Natural killer cell (primary cell): ENCODE measurements at places on chromosomes 11 and 22. TPM values are rescaled to one million over a fixed set of nuclear protein-coding genes. Genes with fewer than 3 reads are reported as not detected.
A peak's percentile ranks its signal among the peaks of the same experiment; 100 is the strongest.

DNA sequence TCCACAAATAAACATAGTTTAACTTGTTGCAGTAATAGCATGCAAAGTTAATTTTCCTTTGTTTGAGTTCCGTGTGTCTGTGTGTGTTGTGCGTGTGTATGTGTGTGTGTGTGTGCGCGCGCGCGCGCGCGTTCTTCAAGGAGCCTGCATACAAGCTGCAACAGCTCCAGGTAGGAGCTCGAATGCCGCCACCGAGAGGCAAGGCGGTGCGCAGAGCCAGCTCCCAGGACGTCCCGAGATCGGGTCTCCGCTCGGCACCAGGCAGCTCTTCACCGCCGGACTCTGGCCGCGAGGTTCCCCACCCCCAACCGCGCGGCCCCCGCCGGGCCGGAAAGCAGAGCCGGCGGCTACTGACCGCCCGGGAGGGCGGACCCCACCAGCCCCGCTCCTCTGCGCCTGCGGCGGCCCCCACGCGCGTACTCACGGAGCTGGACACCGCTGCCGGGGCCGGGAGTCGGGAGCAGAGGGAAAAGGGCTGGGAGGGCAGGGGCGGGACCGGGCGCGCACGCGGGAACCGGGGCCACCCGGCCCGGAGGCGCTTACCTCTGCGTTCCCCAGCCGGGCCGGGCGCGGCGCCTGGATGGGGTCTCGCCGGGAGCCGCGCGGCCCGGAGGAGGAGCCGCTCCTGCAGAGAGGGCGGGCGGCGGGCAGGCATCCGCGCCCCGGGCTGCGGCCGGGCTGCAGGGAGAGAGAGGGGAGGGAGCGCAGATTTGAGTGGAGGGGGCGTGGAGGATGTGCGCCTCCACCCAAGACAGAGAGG is 40.4 kb upstream of the AKIP1 start:
- DNase-seq: no peak

DNA sequence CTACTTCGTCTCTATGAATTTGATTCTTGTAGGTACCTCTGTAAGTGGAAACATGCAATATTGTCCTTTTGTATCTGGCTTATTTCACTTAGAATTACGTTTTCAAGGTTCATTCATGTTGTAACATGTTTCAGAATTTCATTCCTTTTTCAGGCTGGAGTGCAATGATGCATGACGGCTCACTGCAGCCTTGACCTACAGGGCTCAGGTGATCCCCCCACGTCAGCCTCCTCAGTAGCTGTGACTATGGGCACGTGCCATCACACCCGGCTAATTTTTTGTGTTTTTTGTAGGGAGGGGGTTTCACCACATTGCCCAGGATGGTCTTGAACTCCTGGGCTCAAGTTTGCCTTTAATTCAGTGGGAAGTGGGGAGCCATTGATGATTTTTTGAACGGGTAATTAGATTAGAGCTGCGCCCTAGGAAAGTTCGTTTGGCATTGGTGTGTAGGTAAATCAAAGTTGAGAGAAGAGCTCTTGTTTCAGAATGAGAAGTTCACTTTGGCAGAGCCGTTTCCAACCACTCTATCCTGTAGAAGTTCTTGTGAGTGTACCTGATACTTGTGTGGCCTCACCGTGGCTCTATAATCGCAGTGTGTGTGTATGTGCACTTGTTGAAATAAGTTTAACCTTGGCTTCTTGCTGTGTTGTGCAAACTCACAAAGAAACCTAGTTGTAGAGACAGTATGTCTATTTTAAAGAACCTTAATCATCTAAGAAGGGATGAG is 115.9 kb downstream of the NAV2 start:
- no peak for DNase-seq

Gene CCDC73
- total RNA-seq: not detected

GRCh38 chr11:126832387-126832786 is 168.2 kb downstream of the KIRREL3 start:
- no peak for DNase-seq

DNA sequence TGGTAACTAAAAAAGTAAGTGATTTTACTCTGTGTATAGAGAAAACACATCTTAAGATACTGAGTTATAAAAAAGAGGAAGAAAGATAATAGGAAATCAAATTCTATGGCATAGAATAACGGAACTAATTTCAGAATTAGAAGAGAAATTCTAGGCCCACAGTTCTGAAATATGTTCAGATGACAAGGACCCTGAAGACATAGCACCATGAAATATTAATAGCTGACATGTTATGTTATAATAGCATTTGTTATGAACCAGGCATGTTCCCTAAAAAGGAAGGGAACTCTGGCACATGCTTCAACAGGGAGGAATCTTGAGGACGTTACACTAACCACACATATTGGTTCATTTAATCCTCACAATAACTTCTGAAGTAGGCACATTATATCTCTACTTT is 32.7 kb downstream of the PRDM10 start:
- DNase-seq: no peak

DNA sequence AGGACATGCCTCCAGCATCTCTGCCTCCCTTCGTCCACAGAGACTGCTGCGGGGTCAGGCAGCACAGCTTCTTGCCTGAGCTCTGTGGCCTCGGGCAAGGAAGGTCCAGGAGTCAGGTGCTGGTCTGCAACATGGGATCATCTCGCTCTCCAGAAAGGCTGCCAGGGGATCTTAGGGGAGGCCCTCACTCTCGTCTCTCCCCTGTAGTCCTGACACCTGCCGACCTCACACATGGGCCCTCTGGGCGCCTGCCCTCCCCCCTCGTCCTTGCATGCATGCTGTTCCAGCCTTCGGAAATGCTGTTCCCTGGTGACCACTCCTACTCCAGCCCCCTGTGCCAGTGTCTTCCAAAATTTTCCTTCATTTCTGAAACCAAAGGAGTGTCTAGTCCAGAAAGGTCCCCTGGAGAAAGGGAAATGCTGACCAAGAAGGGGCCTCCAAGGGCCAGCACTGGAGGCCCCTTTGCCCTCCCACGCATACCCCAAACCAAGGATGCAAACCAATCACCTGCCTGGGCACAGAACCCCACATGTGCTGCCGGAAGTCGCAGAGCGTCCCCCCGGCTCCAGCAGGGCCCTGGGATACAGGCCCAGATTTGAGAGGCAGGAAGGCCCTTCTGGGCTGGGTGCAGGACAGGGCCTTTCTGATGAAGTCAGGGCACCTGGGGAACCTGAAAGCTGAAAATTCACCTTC is 41.0 kb downstream of the IGF2 start:
- no peak for DNase-seq

Gene OR2D2
- not detected for total RNA-seq

- no peak for DNase-seq
Observed at GRCh38 chr11:62747475-62748160, 6.3 kb downstream of the ZBTB3 start.

- no peak for DNase-seq
Observed at GRCh38 chr11:105232021-105232420, 92.5 kb upstream of the CARD18 start.

Gene FBLN1
- total RNA-seq: 0.58 TPM

DNA sequence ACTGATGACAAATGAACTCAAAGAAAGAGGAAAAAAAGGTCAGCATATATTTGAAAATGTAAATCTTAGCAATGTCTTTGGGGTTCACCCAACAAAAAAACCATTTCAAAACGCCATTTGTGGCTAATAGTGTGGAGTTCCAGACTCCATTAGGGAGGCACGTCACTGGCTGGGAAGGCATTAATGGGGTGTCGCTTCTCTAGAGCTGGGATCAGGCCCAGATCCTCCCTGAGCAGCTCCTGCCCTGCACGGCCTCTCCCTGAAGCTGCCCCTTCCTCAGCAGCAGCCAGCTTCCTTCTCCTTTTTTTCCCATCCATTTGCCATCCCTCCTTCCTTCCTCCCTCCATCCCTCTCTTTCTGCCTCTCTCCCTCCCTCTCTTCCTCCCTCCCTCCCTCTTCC is 98.8 kb upstream of the LMO1 start:
- DNase-seq: no peak

Gene LARGE1
- 4.1 TPM for total RNA-seq

Gene CASP5
- 1.3 TPM for total RNA-seq

DNA sequence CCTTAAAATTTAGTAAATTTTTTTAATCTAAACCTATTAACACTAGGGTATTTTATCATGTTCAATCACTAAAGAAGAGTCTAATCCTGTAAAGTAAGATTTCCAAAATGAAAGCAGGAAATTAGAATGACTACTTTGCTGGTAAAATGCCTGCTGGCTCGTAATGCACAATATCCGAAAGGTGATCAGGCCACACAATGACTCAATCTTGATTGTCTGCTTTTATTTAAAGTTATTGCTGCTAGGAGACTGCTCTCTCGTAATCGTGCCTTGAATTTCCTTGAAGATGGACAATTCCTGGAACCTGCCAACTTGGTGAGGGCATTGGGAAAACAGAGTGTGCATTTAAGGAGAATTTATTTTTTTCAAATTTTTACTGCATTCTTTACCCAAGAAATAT is 1786.5 kb upstream of the RAG2 start:
- DNase-seq: no peak

DNA sequence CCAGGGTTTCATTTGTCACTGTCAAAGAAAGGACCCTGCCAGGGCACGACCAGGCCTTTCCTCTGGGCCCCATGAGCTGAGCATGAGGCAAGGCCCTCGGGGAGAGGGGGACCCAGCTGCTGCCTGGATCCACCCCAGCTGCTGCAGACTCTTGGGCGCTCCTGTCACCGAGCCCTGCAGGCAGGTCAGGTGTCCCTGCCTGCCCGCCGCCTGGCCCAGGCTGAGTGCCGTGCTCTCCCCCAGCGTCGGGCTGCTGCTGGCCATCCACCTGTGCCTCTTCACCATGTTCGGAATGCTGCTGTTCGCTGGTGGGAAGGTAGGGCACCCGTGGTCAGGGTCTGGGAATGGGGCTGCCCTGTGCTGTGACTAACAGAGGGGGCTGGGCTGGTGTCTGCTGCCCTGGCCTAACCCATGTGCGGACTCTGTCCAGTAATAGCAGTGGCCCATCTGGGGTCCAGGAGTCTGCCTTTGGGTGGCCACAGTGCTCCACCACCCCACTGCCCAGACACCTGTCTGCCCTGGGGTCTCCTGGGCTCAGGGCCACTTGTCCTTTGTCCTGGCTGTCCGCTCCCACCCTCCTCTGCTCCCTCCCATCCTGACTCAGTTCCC is 15.0 kb downstream of the TPCN2 start:
- no peak for DNase-seq

GRCh38 chr11:66429983-66430602 is 8.6 kb downstream of the MRPL11 start:
- DNase-seq: peak; percentile 62

DNA sequence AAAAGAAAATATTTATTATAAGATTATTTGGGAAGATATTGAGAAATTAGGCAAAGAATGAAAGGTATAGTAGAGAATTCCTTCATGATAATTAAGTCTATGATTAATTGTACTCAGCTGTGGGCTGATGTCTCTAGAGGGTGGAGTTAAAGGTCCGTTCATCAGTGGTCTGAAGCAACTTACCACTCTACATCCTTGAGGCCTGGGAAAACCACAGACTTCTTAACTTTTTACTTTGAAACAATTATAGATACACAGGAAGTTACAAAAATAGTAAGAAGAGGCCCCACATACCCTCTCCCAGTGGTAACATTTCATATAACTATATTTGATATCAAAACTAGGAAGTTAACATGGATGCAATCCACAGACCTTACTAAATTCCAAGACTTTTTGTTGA is 167.0 kb upstream of the NECTIN1 start:
- no peak for DNase-seq

- DNase-seq: no peak
Observed at GRCh38 chr11:64007629-64008282, 21.5 kb downstream of the OTUB1 start.

DNA sequence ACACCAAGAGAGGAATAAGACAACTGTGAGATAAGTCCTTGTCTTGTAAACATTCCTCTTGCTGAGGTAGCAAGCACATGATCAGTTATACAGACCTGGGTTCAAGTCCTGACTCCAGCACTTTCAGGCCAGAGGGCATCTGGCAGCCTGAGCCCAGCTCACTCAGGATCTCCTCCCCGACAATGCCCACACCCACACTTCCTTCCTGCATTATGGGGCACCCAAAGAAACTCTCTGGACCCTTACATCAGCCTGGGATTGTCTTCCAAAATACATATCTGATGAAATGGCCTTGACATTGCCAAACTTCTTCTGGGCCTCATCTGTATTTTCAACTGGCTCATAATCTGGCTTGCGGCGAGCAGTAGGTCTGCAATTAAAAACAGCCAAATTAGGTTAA is 48.6 kb downstream of the ARFGAP3 start:
- no peak for DNase-seq

DNA sequence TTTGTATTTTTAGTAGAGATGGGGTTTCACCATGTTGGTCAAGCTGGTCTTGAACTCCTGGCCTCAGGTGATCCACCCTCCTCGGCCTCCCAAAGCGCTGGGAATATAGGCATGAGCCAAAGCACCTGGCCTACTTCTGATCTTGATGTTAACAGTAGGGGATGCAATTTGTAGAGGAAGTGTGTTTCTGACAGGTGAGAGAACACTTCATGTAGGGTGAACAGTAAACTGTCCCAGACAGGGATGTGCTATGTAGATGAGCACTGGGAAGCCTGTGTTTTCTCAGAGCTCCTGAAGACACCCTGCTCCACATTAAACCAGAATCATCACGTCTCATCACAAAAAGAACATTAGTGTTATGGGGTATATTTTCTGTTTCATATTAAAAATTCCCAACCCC is 45.1 kb downstream of the UBASH3B start:
- DNase-seq: no peak

DNA sequence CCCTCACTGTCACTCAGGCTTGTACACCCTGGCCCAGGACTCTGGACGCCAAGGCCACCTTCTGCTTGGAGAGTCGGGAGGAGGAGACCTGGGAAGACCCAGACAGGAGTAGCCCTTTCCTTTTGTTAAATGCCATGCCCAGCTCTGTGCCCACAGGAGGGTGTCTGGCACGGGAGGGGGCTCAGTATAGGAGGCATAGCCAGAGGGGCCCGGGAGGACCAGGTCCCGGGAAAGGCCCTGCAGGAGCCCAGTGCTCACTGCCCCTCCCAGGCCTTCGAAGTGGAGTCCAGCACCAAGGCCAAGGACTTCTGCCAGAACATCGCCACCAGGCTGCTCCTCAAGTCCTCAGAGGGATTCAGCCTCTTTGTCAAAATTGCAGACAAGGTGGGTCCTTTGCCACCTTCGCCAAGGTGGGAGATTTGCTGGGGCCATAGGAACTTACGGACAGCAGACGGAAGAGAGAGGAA is 79.0 kb downstream of the MYO7A start:
- no peak for DNase-seq

DNA sequence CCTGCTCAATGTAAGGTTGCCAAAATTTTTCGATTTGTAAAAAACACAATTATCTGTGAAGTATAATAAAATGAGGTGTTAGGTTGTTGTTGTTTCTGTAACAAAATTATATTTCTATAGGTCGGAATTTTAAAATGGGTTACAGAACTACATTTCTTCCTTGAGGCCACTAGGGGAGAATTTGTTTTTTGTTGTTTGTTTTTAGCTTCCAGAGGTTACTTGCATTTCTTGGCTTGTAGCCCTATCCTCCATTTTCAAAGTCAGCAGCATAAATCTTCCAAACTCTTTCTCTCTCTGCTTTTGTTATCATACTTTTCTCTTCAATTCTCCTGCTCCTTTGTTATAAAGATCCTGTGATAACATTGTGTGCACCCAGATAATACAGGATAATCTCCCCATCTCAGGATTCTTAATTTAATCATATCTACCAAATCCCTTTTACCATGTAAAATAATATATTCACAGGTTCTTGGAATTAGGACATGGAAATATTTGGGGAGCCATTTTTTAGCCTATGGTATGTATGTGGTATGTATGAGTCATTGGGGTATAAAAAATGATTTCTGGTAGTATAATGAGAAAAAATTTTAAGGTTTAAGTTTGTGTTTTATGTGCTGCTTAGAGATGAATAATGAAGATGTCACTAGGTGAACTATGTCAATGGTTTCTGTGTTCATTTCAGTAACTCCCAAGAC is 9.4 kb upstream of the PATL1 start:
- no peak for DNase-seq
